ENCODE measurements at places on chromosomes 2 and 18. TPM values are rescaled to one million over a fixed set of nuclear protein-coding genes. Genes with fewer than 3 reads are reported as not detected.

Gene DYSF
- total RNA-seq, result 5.6 TPM

Gene LAMA1
- total RNA-seq, result 91.6 TPM

Gene LANCL1
- total RNA-seq, result 58.9 TPM

Gene IL36B
- not detected for total RNA-seq

Gene SNTG2
- 1.3 TPM for total RNA-seq

Gene EFEMP1
- total RNA-seq, result 2,583 TPM

Gene TEKT4
- not detected for total RNA-seq

Gene CCDC141
- 0.19 TPM for total RNA-seq

Gene POMC
- 0.85 TPM for total RNA-seq

Gene TMEM17
- 1.7 TPM for total RNA-seq

Gene NFE2L2
- 44.5 TPM for total RNA-seq

Gene CTIF
- 26.8 TPM for total RNA-seq

Gene CDK15
- total RNA-seq, result 0.56 TPM

Gene SLC14A1
- total RNA-seq, result 32.1 TPM

Gene ABCB11
- total RNA-seq, result not detected

Gene CCDC85A
- 5.4 TPM for total RNA-seq

Gene GAREM1
- 3.9 TPM for total RNA-seq

Gene ALK
- not detected for total RNA-seq

Gene GNLY
- not detected for total RNA-seq

Gene LYPD6B
- 0.56 TPM for total RNA-seq

Gene LOXHD1
- total RNA-seq, result not detected

Gene LYG2
- total RNA-seq, result not detected

Gene SPDYA
- total RNA-seq, result 0.58 TPM

Gene DQX1
- total RNA-seq, result not detected

Gene NDUFS1
- total RNA-seq, result 161 TPM

Gene KCNK3
- total RNA-seq, result 0.38 TPM

Gene CXCR1
- not detected for total RNA-seq

Gene EMILIN2
- total RNA-seq, result 11.0 TPM

Gene RTN4
- 260 TPM for total RNA-seq

Gene GPR155
- 4.4 TPM for total RNA-seq

Gene C1QL2
- total RNA-seq, result not detected

Gene ZNF513
- total RNA-seq, result 6.8 TPM

Gene GALNT5
- 87.6 TPM for total RNA-seq
